Activated CD4-positive, alpha-beta T cell treated with anti-CD3 and anti-CD28 coated beads for 24 hours (primary cell): ENCODE measurements at places on chromosomes 2 and 18.

GRCh38 chr2:222284466-222284865 is 14.3 kb downstream of the PAX3 start:
- no peak for DNase-seq

- DNase-seq, result no peak
These were observed 34.7 kb downstream of the RFX8 start for GRCh38 chr2:101440127-101440738.

GRCh38 chr2:231780123-231780908 is 766 bp downstream of the PDE6D start:
- no peak for DNase-seq

- no peak for DNase-seq
These were observed 42.4 kb upstream of the COL5A2 start for GRCh38 chr2:189221811-189222467.

DNA sequence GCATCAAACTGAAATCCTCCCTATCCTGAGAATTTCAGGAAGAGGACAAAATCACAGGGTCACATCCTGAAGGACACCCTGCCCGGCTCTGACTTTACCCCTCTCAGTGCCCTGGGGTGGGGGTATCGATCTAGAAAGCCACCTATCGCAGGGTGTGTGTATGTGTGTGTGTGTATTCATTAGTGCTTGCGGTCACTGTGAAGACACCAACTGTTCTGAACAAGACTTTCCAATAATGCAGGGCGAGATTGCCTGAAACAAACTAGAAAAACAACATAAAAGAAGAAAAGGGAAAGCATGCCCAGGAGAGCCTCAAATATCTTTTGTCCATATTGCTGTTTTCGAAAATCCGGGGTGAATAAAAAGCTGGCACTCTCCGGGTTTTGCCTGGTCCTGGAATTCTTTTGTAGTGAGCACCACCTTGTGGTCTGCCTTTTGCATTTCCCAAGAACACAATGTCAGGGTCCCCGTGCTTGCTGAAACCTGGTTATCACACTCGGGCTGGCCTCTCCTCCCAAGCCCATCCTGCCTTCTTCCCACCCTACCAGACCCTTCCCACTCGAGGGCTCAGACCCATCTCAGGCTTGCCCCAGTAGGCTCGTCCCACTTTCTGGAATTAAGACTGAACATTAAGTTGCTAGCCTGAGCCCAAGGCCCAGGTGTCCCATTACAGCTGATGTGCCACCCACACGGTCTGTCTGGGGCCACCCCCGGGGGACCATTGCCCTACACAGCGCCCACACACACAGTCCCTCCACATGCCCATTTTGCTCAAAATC is 25.0 kb upstream of the COPS8 start:
- no peak for DNase-seq

DNA sequence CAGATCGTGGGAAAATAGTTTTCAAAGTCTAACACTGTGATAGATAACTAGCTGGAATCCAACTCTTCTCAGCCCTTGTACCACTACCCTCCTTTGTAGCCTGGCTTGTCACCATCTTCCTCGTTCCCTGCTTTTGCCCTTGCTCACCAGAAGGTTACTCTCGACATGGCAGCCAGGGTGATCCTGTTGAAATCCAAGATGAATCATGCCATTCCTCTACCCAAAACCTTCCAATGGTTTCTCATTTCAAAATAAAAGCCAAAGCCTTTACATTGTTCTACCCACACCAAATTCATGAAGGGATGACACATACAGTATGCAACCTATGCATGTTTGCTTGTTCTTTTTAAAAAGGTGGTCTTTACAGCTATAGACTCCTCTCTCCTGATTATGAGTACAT is 45.7 kb downstream of the STAT4 start:
- DNase-seq, result no peak

GRCh38 chr2:9003616-9004337 is at the start of gene MBOAT2:
Gene MBOAT2, minus strand, starts transcription at chr2:9003684. Its CDS starts 70 bp downstream, at chr2:9003614.
- peak; percentile 66 for DNase-seq

- no peak for DNase-seq
These were observed 1.5 kb downstream of the GDF7 start for GRCh38 chr2:20668451-20668850.

- DNase-seq, result no peak
These were observed 144.2 kb downstream of the WDR7 start for GRCh38 chr18:56795381-56795780.

DNA sequence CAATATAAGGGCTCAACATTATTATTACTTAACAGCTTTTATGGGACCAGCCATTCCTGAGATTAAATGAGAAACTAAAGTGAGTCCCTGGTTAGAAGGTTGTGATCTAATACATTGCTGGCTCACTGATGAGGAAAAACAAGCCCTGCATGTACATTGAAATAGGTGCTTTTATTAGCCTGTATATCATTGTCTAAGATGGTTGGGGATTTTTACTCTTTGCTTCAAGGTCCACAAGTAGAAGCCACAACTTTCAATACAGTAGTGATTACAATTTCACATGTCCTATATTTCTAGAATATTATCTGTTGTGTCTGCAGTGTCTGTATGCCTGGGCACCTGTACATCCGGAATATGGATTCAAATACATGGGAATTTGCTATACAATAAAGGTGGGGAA is 104.1 kb upstream of the FZD5 start:
- DNase-seq, result no peak

GRCh38 chr2:120228503-120228902 is 5.3 kb upstream of the TMEM185B start:
- DNase-seq, result no peak

DNA sequence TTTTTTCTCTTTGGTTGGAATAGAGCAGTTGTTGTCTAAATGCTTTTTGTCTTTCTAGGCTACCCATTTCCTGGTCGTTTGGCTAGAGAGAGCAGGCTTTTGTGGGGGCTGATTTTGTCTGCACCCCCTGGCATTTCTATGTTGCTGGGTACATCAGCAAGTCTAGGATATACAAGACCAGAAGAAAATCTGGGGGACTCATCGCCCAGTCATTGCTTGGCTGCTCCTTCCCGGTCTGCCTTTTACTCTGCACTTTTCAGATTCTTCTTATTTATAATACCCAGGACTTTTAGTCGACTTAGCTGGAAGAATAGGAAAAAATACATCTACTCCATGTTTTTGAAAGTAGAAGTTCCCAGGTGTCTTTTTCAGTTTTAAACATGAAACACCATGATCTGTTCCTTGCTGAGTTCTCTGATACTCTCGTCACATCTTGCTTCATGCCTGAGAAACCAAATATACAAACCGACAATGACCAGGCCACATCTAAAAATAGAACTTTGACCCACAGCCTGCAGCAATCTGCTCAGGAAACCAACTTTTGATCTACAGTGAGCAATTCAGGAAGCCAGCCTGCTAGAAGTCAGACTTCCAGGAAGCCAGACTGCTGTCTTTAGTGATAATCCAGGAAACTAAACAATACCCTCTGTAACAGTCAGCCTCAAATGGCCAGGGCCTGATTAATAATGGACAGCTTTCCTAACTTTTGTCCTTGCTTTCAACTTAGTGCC is 163.8 kb upstream of the MEX3C start:
- DNase-seq, result no peak

GRCh38 chr2:61702088-61702467 is 151.8 kb downstream of the FAM161A start:
- DNase-seq, result no peak

DNA sequence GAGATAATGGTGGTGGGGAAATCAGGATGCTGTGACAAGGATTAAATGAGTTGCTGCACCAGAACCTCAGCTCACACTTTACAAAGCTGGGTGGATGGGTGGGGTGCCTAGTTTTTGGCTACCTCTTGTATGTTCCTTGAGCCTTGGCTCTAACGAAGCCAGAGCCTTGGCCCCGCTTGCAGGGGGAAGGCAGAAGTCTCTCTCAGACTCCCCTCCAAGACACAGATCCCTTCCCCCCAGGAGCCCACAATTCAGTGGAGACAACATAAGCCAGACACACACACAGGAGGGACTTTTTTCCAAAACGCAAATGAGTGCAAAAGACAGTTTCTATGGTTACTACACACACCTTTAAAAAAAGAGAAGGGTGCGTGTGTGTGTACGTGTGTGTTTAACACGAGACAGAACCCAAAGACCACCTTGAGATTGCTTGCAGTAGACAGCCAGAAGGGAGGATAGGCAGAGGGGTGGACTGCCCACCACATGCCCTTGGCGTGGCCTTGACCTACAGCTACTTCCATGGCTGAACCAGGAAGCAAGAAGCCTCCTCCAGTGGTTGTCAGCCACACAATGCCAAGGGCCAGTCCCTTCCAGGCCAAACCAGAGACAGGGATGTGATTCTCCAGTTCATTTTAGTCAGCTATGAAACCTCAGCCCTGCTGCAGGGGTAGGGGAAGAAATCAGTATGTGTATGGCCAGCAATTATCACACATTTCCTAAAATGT is 70.3 kb downstream of the BCL2L11 start:
- no peak for DNase-seq

GRCh38 chr2:128558895-128559532 is 240.3 kb upstream of the HS6ST1 start:
- no peak for DNase-seq

DNA sequence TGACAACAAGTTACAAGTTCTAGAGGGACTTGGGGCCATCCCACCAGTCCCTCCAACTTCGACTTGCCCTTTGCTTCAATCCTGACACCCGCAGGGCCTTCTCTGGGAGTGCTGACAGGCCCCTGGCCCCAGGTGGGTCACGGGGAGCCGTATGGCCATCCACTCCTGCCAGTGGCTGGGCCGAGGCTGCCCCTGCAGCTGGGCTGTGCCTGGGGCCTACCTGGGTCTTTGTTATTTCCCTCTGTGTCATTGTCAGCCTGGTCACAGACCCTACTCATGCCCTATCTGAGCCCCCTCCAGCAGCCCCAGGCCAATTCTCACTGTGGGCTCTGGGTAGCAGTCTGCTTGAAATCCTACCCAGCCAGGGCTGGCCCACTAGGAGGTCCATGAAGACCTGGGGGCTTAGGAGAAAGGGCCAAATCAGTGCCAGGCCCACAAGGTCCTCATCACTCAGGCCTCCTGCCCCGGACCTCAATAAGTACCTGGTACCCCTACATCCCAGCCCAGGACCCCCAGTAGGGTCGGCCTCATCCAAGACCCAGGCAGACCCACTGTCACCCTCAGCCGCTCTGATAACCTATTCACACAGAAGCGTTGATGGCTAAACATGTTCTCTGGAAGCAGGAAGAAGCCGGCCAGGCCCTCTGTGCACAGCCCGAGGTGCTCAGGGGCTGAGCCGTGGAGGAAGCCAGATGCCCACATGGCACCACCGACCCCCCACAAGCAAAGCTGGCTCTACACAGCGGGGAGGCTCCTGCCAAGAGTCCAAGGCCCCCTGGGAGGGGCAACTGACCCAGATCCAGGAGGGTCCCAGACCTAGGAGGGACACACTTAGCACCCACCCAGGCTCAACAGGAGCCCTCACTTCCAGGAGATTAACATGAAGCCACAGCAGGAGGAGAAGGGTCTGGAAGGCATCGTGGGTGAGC is 57.7 kb downstream of the BIN1 start:
- no peak for DNase-seq
